ENCODE measurements at places on chromosomes 7 and 10.

GRCh38 chr10:42973411-42973810 is 103.5 kb upstream of the RET start:
- DNase-seq, result no peak

DNA sequence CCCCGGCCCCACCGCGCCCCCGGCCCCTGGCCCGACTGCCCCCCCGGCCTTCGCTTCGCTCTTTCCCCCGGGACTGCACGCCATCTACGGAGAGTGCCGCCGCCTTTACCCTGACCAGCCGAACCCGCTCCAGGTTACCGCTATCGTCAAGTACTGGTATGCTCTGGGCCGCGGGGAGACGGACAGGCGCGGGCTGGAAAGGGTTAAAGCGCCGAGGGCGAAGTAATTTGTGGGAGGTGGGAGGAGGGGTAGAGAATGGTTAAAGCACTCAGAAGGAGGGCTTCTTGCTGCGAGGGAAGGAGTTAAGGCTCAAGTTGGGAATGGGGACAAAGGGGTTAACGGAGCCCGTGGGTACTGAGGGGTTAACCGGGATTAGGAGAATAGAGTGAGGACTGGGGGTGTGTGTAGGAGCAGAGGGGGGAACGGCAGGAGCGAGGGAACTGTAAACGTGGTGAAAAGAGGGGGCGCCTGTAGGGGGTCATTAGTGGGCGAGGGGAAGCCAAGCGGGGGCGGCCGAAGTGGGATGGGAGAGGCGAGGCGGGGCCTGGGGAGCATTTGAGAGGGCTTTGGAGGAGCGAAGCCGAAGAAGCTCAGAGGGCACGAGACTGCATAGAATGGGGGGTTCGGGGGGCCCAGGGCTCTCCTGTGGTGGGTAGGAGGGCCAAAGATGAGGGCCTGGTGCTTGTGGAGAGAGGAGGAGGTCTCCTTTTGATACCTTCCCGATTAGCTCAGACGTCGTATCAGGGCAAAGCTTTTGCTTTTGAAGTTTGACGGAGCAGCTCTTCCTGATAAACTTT is 605 bp downstream of the SUFU start:
- DNase-seq, result peak; percentile 13

DNA sequence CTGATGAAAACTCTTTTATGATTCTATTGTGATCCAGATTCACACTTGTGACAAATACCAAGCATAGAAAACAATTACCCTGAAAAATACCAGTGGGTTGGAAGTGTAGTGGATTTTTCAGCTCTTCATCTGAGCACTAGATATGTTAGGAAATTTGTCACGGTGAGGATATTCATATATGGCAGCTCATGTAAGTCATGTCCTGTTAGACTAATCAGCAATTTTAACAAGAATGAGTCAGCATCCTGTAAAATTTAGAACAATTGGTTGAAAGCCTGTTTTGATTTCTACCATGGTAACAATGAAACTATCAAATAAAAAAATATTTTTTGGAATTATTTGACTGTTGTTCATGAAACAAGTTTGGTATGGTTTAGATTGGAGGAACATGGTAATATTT is 334.3 kb downstream of the CACNA2D1 start:
- no peak for DNase-seq

DNA sequence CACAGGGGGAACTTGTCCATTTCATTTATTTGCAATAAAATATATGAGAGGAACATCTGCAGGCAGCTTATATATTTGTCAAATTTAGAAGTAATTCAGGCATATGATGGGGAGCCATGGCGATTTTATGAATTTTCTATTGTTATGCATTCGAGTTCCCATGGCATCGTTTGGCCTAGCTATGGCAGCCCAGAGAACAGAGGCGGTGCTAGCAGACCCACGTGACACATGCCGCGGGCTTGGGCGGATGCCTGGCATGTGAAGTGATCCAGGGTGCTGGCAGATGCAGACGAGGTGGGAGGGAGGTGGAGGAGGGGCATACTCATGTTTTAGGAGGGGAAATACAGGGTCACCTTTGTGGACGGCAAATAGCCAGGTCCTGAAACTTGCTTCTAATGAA is 560.0 kb upstream of the GALNT17 start:
- DNase-seq, result no peak

- DNase-seq, result no peak
These were observed 33.0 kb upstream of the RET start for GRCh38 chr10:43043773-43044447.

DNA sequence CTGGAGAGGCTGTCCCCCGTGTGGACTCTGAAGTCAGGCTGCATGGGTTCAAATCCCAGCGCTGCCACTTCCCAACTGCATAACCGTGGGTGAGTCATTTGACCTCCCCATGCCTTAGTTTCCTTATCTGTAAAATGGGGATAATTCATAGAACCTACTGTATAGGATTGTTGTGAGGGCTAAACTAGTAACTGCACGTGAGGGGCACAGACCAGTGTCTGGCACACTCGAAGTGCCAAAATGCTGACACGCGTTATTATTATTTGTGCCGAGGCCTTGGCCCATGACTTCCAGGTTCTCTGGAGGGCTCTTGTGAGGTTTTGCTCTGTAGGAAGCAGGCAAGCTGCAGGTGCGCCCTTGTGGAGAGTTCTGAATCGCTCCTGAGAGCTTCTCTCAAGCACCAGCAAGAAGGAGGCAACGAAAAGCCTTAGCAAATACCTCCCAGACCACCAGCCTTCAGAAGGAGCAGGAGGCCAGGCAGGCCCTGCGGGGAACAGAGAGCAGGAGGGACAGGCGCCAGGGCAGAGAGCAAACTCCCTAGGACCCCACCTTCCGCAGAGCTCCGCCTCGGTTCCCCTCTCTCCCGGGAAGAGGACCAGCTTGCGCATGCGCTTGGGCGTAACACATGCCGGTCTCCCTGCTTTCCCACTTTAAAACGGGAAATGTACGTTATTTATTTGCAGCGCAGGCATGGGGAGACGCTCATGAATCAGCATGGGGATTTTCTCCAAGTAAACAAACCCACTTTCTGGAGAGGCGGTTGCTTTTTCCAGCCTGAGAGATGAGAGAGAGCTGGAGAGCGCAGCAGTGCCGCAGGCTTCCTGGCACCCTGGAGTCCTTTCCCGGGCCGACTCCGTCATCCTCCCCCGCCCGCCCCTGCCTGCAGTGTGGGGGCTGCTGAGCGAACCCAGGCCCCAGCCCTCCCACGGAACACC is 39.6 kb downstream of the SORCS3 start:
- no peak for DNase-seq

GRCh38 chr7:39926111-39926510 is 23.9 kb upstream of the CDK13 start:
- no peak for DNase-seq

DNA sequence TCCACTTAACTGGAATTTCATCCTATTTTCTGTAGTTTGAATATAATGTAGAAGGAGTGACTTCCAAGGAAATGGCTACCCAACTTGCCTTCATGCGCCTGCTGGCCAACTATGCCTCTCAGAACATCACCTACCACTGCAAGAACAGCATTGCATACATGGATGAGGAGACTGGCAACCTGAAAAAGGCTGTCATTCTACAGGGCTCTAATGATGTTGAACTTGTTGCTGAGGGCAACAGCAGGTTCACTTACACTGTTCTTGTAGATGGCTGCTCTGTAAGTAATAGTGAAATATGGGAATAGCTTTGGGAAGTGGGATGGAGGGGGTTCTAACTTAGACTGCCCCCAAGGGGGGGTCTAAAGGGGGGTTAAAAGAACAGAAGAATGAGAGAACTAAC is 34.5 kb downstream of the COL1A2 start:
- no peak for DNase-seq

GRCh38 chr10:581776-582330 is 107.6 kb downstream of the DIP2C start:
- no peak for DNase-seq

DNA sequence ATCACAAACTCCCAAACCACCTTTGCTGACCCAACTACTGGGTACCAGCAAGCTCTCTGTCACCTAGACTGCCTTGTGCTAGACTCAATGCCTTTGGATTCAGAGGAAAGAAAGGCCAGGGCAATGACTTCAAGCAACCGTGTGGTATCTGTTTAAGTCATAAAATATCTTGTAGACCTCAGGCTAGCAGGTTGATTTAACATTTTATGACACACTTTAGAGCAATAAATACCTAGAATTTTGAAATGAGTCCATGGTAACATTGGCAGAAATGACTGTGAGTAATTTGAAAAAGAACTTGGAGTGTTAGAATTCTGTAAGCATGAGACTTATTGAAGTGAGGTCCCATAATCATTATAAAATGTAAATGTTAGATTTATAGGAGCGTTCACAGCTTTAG is 87.2 kb downstream of the TWIST1 start:
- no peak for DNase-seq

DNA sequence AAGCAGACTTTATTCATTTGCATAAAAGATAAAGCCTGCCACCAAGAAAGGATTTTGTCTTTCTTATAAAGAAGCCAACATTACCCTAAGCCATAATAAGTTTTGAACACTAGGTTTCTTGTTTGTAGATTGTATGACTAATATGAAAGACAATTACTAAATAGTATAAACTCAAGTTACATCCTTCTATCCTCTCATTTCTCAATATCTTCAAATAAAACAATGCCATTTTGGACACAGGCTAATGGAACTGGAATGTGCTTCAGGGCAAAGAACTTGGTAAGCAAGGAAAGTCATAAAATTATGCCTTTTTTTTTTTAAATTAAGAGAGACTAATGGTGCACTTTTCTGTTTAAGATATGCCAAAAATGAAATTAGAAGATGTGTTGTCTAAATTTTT is 137.7 kb downstream of the DKK1 start:
- no peak for DNase-seq

DNA sequence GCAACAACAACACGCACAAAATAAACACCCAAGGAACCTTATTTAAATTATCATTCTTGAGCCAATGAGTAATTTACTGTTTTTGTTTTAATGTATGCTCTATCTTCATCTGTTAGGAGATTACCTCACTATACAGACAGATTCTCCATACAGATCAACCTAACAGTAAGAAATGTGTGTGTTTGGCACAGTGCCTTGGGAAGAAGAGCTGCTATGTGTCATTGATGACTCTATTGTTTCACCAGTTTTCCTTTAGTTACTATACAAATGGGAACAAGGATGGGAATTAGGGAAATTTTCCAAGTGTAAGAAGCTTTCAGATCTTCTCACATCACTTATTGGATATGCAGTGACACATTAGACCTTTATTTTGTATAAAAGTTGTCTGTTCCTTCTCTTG is 640.3 kb downstream of the NRG3 start:
- DNase-seq, result no peak

GRCh38 chr7:74206589-74207120 is 3.2 kb upstream of the LAT2 start:
- DNase-seq, result peak; percentile 55

DNA sequence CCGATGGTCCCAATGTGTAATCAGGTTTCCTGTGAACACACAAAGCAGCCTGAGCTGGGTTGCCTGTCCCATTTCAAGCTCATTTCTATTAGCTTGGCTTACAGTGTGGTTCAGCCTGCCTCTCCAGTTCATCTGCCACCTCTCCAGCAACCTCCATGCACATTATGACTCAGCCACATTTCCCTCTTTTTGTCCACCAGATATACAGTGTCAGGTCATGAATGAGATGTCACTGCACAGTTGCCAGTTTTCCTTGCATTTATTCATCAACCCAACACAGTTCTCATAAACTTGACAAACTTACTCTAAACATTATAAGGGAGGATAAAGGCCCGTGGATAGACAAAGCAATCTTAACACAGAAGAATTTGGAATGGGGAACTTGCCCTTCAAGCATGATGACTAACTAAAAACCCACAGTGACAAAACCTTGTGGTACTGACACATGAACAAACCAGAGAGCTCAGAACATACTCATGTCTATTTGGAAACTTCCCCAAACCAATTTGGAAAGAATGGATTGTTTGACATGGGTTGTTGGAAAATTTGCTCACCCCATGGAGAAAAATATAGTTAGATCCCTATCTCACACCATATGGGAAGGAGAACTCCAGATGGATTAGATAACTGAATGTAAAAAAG is 2.5 kb upstream of the CFAP58 start:
- DNase-seq, result no peak

DNA sequence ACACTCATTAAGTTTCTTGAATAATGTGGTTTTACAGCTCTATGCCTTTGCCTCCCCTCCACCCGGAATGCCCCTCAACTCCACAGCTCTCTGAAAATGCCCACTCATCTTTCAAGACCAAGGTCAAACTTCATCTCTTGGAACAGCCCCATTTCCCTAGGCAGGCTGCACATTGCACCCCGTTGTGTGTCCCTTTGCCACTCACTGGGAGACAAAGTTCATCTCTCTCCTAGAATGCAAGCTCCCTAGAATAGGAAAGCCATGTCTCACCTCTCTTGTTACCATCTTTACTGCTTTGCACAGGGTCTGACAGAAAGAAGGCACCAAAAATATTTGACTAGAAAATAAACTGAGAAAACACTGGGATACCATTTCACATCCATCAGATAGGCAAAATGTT is 33.3 kb downstream of the UBE2H start:
- DNase-seq, result no peak
